SHP77 (cell line): ENCODE measurements at places on chromosomes 5 and 9.

GRCh38 chr5:33049298-33049697, 338.2 kb downstream of the NPR3 start:
- DNase-seq, result no peak

- no peak for DNase-seq
Measured at GRCh38 chr9:81896070-81896469, 32.2 kb upstream of the SPATA31D4 start.

GRCh38 chr5:142023836-142024235, 11.0 kb upstream of the GNPDA1 start:
- no peak for DNase-seq

DNA sequence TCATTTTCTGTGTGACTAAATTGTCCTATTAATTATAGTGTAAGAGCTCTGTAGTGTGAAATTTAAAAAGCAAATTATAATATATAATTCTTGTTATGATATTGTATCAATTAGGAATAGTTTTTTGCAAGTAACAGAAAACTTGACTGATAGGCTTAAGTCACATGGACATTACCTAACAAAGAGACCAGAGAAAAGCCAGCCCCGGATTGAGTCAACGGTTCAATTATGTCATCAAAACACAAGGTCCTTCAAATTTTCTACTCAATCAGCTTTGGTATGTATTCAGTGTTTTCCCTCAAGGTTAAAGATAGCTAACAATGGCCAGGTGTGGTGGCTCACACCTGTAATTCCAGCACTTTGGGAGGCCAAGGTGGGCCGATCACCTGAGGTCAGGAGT, 126.7 kb upstream of the PTGER4 start:
- DNase-seq, result no peak

- DNase-seq, result no peak
Measured at GRCh38 chr5:176407456-176408251, 8.7 kb downstream of the CLTB start.

DNA sequence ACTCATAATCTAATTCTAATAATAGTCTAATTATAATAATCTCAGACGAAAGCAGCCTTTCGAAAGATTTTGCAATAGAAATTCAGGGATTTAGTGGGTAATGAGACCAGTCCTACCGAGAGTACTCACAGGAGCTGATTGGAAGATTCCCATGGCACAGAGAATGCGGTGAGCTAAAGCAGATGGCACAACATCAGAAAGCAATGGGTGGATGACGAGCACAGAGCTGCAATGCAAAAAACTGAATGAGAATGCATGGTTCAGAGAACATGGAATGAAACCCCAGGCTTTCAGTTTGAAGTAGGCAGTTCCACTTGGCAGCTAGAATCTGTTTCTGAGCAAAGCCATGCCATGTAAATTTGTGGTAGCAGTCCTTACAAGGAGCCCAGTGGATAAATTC, 78.2 kb upstream of the SPINK5 start:
- no peak for DNase-seq

DNA sequence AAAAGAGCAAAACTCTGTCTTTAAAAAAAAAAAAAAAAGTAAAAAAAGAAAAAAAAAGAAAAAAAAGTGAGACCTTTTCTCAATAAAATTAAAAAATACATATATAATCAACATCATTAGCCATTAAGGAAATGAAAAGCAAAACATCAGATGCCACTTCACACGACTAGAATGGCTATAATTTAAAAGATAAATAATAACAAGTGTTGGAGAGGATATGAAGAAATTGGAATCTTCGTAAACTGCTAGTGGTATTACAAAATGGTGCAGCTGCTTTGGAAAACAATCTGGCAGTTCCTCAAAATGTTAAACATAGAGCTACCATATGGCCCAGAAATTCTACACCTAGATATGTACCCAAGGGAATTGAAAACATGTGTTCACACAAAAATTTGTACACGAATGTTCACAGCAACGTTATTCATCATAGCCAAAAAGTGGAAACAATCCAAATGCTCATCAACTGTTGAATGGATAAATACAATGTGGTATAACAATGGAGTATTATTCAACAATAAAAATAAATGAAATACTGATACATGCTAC, 45.3 kb upstream of the SIL1 start:
- DNase-seq, result no peak

DNA sequence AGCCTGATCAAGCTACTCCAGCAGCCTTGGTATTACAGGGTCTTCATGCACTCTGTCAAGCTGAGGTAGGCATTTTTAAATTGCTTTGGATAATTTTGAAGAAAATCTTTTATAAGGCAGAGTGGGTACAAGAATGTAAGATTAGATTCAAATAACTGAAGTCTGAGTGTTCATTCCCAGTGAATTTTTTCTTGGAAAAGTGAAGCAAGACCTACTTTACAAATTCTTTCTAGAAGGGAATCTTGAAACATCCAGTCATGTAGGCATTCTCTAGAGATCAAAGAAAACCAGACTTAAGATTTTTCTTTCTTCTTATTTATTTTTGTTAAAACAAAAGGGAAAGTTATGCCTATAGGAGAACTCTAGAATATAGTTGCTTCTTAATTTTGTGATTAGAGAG, 139.0 kb downstream of the FOCAD start:
- DNase-seq, result no peak

GRCh38 chr9:123361086-123361730, 5.2 kb downstream of the CRB2 start:
- no peak for DNase-seq

DNA sequence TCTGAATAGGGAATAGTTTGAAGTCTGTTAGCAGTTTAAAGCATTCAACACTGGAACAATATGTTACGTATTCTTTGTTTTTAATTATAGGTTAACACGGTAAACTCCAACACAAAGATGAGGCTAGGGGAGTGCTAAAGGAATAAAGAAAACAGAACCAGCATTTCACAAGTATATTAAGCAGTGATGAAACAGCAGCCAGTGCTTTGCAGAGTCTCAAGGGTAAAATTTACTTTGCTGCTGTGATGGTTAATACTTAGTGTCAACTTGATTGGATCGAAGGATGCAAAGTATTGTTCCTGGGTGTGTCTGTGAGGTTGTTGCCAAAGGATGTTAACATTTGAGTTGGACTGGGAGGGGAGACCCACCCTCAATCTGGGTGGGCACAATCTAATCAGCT, 30.0 kb upstream of the GSN start:
- DNase-seq, result no peak

- no peak for DNase-seq
Measured at GRCh38 chr5:135150767-135151166, 116.7 kb upstream of the PITX1 start.

- no peak for DNase-seq
Measured at GRCh38 chr9:16501726-16502125, 368.7 kb downstream of the BNC2 start.
